ENCODE measurements at places on chromosomes 5 and 9. TPM values are rescaled to one million over a fixed set of nuclear protein-coding genes. Genes with fewer than 3 reads are reported as not detected.

Gene LHX3
- 0.16 TPM for total RNA-seq

Gene C5orf52
- not detected for total RNA-seq

DNA sequence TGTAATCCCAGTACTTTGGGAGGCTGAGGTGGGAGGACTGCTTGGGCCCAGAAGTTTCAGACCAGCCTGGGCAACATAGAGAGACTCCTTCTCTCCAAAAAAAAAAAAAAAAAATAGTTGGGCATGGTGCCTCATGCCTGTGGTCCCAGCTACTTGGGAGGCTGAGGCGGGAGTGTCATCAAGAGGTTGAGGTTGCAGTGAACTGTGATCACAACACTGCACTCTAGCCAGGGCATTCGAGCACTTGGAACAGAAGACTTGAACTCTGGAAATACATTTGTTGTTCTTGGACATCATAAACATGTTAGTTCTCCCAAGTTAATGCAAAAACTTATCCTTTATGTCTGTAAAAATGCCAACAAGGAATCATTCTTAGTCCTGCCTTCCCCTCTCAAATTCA lies 29.6 kb downstream of the EHMT1 start:
- no peaks in the 10 kb centered on the region for H3K27me3 ChIP-seq
- H3K4me3 ChIP-seq = no peak overlapping the region
- H3K36me3 ChIP-seq = peaks cover 7% of the 10 kb centered on the region
- no peaks in the 10 kb centered on the region for H3K4me1 ChIP-seq
- DNase-seq = no peak

GRCh38 chr5:151742870-151743294 lies 15.5 kb downstream of the ATOX1 start:
- DNase-seq = no peak
- no peak overlapping the region for H3K27ac ChIP-seq
- no peak overlapping the region for H3K4me3 ChIP-seq
- no peaks in the 10 kb centered on the region for H3K27me3 ChIP-seq

Gene LMX1B
- 1.3 TPM for total RNA-seq

DNA sequence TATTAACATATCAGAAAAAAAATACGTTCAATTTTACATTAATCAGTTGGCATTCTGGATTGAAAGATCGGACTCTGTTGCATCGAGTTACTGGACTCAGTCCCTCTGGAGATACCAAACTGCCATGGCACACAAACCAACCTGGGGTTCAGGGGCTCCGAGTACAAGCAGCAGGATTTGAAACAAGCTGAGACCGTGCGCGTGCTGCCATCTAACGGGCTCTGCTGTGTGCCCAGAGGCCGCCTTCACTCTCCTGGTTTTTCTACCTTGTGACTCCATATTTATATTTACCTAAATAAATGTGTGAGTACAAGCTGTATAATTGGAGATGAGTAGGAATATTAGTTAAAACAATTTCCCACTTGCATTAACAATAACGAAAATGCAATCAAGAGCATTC lies 48.2 kb downstream of the ANXA1 start:
- H3K27ac ChIP-seq = no peak overlapping the region
- H3K4me3 ChIP-seq = no peak overlapping the region
- no peaks in the 10 kb centered on the region for H3K36me3 ChIP-seq
- DNase-seq = no peak
- H3K27me3 ChIP-seq = no peaks in the 10 kb centered on the region
- H3K4me1 ChIP-seq = no peaks in the 10 kb centered on the region

Gene NPDC1
- total RNA-seq = 49.7 TPM

GRCh38 chr9:93950619-93951601 lies 4.2 kb downstream of the BARX1 start:
- H3K27me3 ChIP-seq = peaks cover 50% of the 10 kb centered on the region
- no peak overlapping the region for H3K27ac ChIP-seq
- H3K4me1 ChIP-seq = no peaks in the 10 kb centered on the region
- no peaks in the 10 kb centered on the region for H3K36me3 ChIP-seq
- DNase-seq = no peak

DNA sequence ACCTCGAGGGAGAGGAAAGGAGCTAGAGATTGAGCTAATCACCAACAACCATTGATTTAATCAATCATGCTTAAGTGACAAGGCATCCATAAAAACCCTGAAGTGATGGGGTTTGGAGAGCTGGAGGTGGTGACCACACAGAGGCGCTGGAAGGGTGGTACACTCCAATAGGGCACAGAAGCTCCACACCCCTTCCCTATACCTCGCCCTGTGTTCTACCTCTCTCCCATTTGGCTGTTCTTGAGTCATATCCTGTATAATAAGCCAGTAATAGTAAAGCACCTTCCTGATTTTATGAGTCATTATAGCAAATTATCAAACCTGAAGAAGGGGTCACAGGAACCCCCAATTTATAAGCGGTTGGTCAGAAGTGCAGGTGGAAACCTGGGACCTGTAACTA lies 18.3 kb downstream of the ACTL7B start:
- H3K4me3 ChIP-seq = no peak overlapping the region
- no peaks in the 10 kb centered on the region for H3K4me1 ChIP-seq
- no peak overlapping the region for H3K27ac ChIP-seq
- no peaks in the 10 kb centered on the region for H3K36me3 ChIP-seq
- H3K27me3 ChIP-seq = no peaks in the 10 kb centered on the region

DNA sequence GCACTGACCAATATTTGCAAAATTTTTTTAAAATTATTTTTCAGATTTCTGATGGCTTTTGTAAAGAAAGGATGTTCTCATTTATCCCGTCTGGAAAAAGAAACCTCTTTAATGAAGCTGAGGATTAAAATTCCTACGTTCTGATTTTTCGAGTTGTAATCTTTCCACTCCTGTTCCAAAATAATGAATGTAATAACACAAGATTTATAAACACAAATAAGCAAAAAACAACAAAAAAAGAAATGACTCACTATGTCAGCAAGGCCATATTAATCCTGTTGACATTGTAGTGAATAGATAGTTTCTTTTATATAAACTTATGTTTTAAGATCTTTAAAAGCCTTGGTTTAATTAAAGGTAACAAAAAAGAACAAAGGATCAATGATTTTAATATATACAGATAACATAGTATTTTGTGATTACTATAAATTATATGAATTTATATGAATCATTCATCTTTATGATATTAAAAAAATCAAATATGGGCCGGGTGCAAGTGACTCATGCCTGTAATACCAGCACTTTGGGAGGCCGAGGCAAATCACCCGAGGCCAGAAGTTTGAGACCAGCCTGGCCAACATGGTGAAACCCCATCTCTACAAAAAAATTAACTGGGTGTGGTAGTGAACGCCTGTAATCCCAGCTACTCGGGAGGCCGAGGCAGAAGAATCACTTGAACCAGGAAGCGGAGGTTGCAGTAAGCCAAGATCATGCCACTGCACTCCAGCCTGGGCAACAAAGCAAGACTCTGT lies 336.6 kb upstream of the DAB2 start:
- H3K27ac ChIP-seq = peak overlapping the region; percentile 24
- H3K27me3 ChIP-seq = no peaks in the 10 kb centered on the region
- H3K4me1 ChIP-seq = no peaks in the 10 kb centered on the region

GRCh38 chr9:131853434-131853833 lies 113.6 kb upstream of the RAPGEF1 start:
- no peaks in the 10 kb centered on the region for H3K4me1 ChIP-seq
- H3K36me3 ChIP-seq = no peaks in the 10 kb centered on the region
- no peak overlapping the region for H3K27ac ChIP-seq
- no peak overlapping the region for H3K4me3 ChIP-seq
- no peaks in the 10 kb centered on the region for H3K27me3 ChIP-seq

Gene ZNF483
- 5.5 TPM for total RNA-seq

GRCh38 chr5:62403411-62404250 lies at the start of gene DIMT1:
TSS of gene DIMT1 (minus strand) at chr5:62403905. CDS start at chr5:62403772, 133 bp downstream.
- H3K36me3 ChIP-seq = peaks cover 21% of the 10 kb centered on the region
- H3K4me1 ChIP-seq = peaks cover 13% of the 10 kb centered on the region

Gene AGXT2
- total RNA-seq = not detected

DNA sequence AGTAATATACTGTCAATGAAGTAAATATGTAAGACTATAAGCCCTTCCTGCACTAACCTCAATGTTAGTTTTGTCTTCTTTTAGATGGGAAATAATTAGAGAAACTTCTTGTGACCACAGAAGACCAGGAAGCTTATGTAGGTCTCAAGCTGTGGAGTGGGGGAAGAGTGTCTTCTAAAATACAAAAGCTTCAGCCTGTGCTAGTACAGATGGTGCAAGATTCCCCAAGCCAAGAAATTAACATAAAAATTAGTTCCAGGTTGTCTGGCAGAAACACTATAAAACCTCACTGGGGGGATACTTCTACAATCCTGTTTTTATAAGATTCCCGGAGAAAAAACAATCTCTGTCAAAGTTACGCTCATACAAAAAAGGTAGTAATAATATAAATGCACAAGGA lies 103.6 kb downstream of the FNBP1 start:
- H3K36me3 ChIP-seq = no peaks in the 10 kb centered on the region
- no peak for DNase-seq
- H3K27me3 ChIP-seq = no peaks in the 10 kb centered on the region
- H3K4me3 ChIP-seq = no peak overlapping the region
- H3K27ac ChIP-seq = no peak overlapping the region
- H3K4me1 ChIP-seq = no peaks in the 10 kb centered on the region

- H3K27ac ChIP-seq = no peak overlapping the region
- H3K36me3 ChIP-seq = no peaks in the 10 kb centered on the region
- no peak for DNase-seq
These were observed 18.4 kb upstream of the IL17B start for GRCh38 chr5:149397530-149397929.

Gene RELL2
- 1.3 TPM for total RNA-seq

GRCh38 chr9:36136894-36137391 lies 410 bp downstream of the GLIPR2 start:
- H3K4me1 ChIP-seq = no peaks in the 10 kb centered on the region
- H3K27me3 ChIP-seq = no peaks in the 10 kb centered on the region
- peak overlapping the region; percentile 74 for H3K27ac ChIP-seq
- no peaks in the 10 kb centered on the region for H3K36me3 ChIP-seq
- H3K4me3 ChIP-seq = peak overlapping the region; percentile 54

DNA sequence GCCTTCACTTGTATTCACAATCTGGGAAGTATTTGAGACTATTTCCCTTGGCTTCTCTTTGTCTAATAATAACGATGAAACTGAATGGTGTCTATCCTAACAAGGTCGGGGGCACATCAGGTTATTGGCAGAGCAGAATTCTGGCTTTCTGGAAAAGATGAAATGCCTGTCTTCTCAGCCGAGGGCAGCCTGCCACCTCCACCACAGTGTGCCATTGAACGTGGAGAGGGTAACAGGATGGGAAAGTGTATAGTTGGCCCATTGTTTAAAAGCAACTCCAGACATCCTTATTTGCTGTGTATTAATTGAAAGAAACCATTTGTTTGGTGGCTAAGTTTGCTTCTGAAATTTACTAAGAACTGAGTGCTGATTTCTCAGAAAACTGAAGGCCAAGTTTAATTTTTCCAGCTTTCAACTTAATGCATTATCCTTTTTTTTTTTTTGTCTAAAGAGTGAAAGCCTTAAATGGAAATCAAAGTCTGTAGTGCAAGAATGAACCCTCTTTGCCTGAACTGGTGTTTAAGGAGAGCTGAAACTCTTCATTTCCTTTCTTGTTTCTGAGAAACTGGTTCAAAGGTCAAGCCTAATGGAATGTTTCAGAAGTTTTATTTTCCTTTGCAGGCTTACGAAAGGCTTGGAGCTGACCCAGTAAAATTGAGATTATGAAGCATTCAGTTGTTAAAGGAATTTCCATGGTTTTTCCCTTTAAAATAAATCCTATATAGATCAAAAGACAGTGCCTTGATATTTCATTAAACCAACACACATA lies 563.7 kb upstream of the DAP start:
- DNase-seq = no peak
- H3K4me3 ChIP-seq = no peak overlapping the region
- H3K36me3 ChIP-seq = no peaks in the 10 kb centered on the region
- peak overlapping the region; percentile 38 for H3K27ac ChIP-seq
- H3K4me1 ChIP-seq = no peaks in the 10 kb centered on the region

Gene PRSS3
- total RNA-seq = 3.5 TPM

DNA sequence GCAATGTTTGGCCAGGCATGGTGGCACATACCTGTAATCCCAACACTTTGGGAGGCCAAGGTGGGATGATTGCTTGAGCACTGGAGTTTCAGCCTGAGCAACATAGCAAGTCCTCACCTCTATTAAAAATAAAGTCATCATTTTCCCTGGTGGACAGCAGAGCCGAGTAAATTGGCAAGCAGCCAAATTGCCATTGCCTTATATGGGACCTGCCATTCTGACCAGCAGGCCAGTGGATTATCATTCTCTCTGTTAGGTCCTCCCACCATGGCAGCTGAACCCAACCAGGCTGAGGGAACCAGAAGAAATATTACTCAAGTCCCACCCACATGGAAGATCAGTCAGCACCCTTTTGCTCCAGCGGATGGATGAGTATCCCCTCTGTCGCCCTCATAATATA lies 1829.9 kb downstream of the EFNA5 start:
- DNase-seq = no peak
- no peaks in the 10 kb centered on the region for H3K27me3 ChIP-seq
- no peak overlapping the region for H3K4me3 ChIP-seq
- H3K36me3 ChIP-seq = no peaks in the 10 kb centered on the region
- no peaks in the 10 kb centered on the region for H3K4me1 ChIP-seq

DNA sequence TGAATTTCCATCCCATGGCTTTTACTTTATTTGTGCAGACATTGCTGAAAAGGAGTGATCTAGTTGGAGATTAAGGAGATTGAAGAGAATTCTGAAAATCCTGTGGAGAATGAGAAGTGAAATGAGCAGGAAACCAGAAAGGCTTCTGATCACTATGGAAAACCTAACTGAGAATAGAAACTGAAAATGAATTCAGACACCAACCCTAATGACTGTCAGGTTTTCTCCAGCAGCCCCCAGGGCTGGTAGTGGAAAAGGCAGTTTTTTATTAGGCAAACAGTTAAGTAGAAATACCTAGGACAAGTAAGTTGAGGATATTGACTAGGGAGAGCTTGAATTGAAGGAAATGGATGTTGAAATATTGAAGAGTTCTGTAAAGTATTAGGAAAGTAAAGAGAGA lies 14.7 kb upstream of the ARRDC3 start:
- H3K27me3 ChIP-seq = no peaks in the 10 kb centered on the region
- H3K27ac ChIP-seq = no peak overlapping the region
- H3K36me3 ChIP-seq = no peaks in the 10 kb centered on the region
- no peak overlapping the region for H3K4me3 ChIP-seq
- no peaks in the 10 kb centered on the region for H3K4me1 ChIP-seq

GRCh38 chr9:6942406-6942805 lies 184.6 kb downstream of the KDM4C start:
- H3K27ac ChIP-seq = no peak overlapping the region
- no peaks in the 10 kb centered on the region for H3K27me3 ChIP-seq
- no peak overlapping the region for H3K4me3 ChIP-seq

DNA sequence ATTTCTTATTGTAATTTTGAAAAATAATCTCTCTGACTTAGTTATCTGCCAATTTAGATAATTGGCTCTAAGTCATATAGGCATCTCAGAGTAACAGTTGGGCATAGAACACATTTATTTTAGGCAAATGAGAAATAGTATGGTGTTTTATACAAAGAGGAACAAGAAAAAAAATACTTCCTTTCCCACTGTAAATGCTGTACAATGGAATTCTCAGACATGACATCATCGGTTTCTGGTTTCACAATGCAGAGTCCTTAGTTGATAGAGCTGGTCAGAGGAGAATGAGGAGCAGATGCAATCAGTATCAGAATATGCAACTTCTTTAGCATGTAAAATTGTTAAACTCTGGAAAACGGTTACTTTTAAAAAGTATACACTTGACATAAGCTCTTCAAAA lies 49.4 kb downstream of the PLK2 start:
- no peak overlapping the region for H3K4me3 ChIP-seq
- H3K27ac ChIP-seq = no peak overlapping the region
- no peak for DNase-seq
- no peaks in the 10 kb centered on the region for H3K36me3 ChIP-seq

Gene CCNO
- total RNA-seq = not detected

GRCh38 chr5:58348996-58349728 lies 110.7 kb downstream of the PLK2 start:
- no peak for DNase-seq
- no peaks in the 10 kb centered on the region for H3K36me3 ChIP-seq
- H3K4me1 ChIP-seq = no peaks in the 10 kb centered on the region
- H3K27me3 ChIP-seq = no peaks in the 10 kb centered on the region
